Left hindlimb (tissue), 1 donor: ENCODE measurements at places on chromosomes 3 and 15.

DNA sequence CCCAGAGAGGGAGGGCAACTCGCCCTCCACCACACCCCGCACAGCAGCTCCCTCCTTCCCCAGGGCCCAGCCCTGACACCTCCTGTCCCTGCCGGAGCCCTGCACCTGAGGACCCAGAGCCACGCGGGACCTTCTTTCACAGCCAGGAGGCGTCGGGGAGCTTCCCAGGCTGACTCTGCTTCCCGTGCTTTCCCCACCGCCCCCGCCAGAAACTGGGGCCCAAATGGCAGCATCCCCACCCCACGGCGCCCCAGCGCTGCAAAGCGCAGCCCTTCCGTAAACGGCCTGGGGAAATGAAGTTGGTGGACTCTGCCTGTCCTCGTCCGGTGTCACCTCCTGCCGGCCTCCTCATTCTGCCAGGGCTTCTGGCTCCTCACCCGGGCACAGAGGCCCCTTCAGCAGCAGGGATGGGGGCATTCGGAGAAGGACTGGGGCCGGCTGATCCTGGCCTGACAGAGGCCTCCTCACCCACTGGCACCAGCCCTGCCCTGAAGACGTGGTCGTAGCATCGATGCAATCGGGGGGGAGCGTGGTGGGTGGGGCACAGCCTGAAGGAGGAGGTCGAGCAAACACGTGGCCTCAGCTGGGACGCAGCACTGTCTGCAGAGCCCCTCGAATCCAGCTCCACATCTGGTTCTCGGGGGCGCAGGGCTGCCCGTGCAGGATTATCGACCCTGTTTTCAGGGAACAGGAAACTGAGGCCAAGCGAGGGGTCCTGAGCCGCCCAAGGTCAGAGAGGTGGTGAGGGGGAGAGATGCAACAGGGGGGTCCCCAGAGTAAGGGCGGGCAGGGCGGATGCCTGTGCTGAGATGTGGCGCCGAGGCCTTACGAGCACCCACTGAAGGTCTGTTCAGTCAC, 235.4 kb downstream of the XXYLT1 start:
- no peak for DNase-seq

DNA sequence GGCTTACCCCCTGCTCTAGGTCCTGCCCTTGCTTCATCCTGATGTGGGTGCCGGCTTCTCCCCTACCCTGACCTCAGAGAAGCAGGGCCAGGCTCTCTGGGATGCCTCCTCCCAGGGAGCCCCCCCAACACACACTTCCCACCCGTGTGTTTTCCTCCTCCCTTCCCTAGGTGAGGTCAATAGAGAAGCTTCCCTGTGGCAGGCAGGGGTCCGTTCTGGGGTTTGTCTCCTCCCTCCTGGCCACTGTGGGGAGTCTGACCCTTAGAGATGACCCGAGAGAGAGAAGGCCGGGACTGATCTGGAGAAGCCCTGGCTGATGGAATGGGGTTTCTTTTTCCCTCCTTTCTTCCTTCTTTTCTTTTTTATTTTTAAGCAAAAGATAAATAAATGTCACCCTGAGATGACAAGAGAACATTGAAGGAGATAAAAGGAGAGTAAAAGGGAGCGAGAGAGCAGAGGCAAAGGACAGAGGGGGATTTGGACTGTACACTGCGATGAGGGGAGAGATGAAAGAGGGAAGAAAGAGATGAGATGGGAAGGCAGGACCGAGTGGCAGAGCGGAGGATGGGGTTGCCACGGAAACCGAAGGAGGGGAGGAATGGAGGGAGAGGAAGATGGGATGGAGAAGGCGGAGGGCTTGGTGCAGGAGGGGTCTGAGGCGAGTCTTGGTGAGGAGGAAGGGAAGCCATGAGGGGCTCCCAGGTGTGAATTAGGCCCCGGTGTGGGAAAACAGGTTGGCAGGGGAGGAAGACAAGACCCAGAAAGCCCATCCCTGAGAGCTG, 48.4 kb downstream of the IDH2 start:
- no peak for DNase-seq

DNA sequence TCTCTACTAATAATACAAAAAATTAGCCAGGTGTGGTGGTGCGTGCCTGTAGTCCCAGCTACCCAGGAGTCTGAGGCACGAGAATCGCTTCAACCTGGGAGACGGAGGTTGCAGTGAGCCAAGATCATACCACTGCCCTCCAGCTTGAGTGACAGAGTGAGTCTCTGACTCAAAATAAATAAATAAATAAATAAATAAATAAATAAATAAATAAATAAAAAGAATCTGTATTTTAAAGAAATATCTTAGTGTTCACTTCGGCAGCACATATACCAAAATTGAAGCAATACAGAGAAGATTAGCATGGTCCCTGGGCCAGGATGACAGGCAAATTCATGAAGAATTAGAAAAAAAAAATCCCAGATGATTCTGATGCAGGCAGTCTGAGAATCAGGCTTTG, 51.9 kb downstream of the ROBO2 start:
- DNase-seq = no peak

GRCh38 chr3:43296565-43296964, 10.2 kb downstream of the SNRK start:
- no peak for DNase-seq

GRCh38 chr15:58357529-58358476, 74.0 kb upstream of the LIPC start:
- no peak for DNase-seq

DNA sequence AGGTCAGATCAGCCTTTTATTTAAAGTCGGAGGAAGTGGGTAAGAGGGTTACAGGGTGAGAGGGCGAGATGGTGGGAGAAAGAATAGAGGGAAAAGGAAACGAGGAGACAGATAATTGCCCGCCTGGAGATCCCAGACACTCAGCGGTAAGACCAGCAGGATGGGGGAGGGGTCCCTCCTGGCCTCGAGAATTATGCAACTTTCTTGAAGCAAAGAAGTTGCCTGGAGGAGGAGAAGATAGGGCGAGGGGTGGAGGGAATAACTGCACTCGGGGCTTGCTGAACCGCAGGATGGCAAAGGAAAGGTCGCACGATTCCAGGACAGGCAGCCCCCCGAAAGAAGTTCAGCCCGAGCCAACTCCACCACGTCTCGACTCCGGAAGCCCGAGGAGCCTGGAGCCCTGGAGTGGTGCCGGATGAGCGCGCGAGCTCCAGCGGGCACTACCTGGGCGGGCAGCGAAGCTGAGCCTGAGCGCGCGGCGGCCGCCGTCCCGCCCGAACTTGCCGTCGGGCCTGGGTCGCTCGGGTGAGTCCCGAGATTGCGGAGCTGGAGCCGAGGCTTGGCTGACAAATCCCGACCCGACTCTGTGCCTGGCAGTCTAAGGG, 402 bp downstream of the WWTR1 start:
- no peak for DNase-seq

DNA sequence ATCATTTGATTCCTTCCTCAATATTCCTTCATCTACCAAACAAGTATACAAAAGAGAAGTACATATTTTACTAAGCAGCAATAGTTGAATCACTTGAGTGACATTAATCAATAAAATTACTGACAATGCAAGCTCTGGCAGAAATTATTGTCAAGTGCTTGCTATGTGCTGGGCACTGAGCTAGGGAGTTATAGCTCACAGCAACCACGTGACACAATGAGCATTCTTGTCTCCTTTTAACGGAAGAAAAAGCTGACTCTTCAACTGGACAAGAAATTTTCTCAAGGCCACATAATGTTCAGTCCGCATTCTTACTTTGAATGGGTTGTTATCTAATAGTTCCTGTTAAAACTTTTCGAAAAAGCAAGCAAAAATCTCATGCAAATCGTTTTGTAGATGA, 500.1 kb downstream of the PYDC2 start:
- no peak for DNase-seq

GRCh38 chr3:186985661-186986364, 55.5 kb downstream of the ST6GAL1 start:
- DNase-seq = no peak

GRCh38 chr15:60752973-60753720, 274.2 kb upstream of the ICE2 start:
- DNase-seq = no peak
